ENCODE measurements at places on chromosomes 7 and 10.

DNA sequence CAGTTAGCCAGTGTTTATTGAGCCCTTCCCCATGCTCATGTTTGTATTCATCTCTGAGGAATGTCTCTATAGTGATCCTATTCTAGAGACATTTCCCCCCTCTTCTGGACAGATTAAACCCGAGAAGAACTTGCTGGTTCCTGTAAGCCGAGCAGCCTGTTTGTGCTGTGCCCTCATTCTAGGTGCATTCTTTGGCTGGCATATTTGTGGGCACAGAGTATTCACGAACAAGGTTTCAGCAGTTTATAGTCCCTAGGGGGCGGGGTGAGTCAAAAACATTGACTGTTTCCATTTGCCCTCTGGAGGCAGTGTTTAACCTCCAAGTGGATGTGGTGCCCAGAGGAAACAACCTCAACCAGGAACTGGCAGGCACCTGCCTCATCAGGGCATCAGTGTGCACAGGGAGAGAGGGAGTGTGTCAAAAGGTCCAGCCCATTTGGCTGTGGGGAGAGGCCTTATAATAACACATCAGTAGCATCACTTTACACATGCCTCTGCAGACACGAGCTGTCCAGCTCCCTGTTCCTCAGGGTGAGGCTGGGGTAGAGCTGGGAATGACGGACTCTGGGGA is 273.3 kb upstream of the LRGUK start:
- DNase-seq: no peak

- no peak for DNase-seq
These were observed 158.6 kb downstream of the INHBA start for GRCh38 chr7:41544241-41544640.

GRCh38 chr10:48779546-48780152 is 95.0 kb downstream of the WDFY4 start:
- DNase-seq: no peak

GRCh38 chr10:17290226-17290625 is 62.2 kb downstream of the VIM start:
- no peak for DNase-seq

GRCh38 chr7:155761162-155761561 is 51.1 kb downstream of the SHH start:
- DNase-seq: no peak

DNA sequence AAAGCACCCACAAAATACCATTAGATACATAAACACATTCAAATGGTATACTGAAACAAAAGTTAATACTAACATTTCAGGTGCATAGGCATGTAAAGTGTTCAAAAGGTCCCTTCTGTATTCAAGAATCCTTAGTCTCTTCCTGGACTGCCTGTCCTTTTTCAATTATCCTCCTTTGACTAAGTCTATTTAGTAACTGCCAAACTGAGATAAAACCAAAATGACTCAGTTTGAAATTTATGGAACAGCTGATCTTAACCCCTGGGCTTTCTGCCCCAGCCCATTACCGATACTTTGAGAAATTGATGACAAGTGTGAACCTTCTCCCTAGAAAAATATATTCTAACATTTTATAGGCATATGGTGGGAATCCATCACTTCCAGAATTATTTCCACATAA is 5.4 kb downstream of the EPC1 start:
- no peak for DNase-seq
